NCI-H187 (cell line): ENCODE measurements at places on chromosomes 4 and X.

DNA sequence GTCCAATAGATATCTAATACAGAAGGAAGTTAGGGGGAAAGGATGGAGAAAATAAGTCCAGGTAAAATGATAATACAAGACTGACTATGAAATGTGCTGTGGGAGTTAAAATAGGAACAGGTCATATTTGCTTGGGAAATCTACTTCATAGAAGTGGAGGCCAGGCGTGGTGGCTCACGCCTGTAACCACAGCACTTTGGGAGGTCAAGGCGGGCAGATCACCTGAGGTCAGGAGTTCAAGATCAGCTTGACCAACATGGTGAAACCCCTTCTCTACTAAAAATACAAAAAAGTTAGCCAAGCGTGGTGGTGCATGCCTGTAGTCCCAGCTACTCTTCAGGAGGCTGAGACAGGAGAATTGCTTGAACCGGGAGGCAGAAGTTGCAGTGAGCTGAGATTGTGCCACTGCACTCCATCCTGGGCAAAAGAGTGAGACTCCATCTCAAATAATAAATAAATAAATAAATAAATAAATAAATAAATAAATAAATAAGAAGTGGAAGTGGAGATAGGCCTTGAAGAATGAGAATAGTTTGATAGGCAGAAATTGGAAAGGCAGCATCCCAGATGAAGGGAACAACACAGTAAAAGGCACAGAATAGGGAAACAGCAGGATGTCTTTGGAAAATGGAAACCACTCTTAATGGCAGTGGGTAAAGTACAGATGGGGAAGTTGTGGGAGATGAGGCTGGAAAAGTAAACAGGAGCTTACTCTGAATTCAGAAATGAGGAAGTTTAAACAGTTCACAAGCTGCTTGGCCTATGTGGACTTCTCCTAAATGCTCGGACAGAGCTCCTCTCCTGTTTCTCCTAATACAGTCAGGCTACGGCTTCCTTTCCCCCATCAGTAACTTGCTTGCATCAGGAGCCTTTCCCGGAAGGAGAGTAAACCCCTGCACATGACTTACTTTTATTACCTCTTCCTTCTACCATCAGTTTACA is 15.1 kb upstream of the GK start:
- no peak for DNase-seq

DNA sequence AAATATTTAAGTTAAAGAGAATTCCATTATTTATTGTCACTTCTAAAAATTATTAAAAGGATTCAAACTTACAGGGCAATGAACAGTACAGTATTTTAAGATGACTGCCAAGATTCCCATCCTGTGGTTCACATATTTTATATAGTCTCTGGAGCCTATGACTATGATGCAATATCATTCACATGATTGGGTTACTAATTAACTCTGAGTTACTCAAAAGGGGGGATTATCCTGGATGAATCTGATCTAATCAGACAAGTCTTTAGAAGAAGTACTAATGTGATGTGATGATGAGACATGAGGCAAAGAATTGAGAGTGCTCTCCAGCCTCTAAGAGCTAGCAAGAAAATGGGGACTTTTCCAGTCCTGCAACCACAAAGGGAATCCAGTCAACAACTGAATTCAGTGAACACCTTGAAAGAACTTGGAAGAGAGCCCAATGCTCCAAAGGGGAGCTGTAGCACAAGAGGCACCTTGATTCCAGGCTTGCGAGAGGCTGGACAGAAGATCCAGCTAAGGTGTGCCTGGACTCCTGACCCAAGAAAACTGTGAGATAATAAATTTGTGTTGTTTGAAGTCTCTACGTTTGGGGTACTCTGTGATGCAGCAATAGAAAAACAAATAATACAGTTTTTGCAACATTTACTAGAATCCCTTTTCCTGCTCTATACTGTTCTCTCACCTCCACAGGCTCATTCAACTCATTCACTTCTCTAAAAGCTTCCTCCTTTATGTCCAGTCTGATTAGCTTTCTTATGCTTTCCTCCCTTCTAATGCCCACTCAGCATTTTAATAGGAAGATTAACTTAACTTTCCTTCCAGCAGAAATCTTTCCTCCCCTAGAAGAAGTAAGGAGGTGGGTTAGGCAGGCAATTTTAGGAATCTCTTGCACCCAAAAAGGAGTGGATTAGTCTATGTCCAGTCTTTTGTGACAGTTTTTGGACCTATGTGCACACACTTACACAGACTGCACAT is 133.8 kb upstream of the LCORL start:
- DNase-seq = no peak

- DNase-seq = no peak
Observed at GRCh38 chr4:25567253-25567652, 88.4 kb upstream of the SLC34A2 start.

DNA sequence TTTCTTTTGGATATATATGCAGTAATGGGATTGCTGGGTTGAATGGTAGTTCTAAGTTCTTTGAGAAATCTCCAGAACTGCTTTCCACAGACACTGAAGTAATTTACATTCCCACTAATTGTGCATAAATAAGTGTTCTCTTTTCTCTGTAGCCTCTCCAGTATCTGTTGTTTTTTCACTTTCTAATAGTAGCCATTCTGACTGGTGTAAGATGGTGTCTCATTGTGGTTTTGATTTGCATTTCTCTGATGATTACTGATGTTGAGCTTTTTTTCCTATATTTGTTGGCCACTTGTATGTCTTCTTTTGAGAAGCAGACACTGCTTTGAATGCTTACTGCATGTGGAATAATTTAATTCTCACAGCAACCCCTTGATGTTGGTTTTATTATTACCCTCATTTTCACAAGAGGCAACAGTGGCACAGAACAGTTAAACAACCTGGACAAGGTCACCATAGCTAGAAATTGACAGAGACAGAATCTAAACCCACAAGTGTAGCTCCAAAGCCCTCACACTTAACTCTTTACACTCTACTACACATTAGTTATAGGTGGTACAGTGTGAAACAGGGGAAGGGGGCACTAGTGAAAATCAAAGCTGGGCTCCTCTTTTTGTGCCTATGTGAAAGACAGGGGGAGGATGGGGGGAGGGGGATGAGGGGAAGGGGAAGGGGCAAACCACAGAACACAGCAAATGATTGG is 96.1 kb downstream of the REELD1 start:
- no peak for DNase-seq

GRCh38 chrX:148203531-148203930 is 222.4 kb downstream of the FMR1NB start:
- no peak for DNase-seq

GRCh38 chrX:51459125-51459524 is 37.3 kb downstream of the NUDT11 start:
- no peak for DNase-seq

DNA sequence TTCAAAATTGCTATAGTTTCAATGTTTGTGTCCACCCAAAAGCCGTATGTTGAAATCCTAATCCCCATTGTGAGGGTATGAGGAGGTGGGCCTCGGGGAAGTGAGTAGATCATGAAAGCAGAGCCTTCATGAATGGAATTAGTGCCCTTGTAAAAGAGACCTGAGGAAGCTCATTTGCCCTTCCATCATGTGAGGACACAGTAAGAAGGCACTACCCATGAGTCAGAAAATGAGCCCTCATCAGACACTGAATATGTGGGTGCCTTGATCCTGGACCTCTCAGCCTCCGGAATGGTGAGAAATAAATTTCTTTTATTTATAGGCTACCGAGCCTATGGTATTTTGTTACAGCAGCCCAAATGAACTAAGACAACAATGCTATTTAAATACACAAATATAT is 57.7 kb upstream of the EFHC2 start:
- no peak for DNase-seq

- DNase-seq = no peak
Observed at GRCh38 chr4:151319490-151319889, 5.9 kb downstream of the SH3D19 start.

DNA sequence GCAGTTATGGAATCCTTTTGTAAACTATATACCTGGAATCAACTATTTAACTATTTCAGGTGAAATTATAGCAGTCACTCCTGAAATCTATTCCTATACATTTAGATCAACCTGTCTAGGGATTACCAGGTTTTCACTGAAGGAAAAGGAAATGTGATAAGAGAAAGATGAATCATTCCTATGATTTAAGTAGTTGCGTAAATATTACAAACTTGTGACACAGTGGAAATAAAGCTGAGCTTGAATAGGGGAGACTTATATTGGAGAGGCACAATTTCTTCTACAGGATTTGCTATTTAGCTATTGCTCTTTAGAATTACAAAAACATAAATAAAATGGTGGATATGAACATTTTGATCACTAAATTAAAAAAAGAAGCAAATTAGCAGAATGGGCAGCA is 284.1 kb upstream of the EPHA5 start:
- no peak for DNase-seq

DNA sequence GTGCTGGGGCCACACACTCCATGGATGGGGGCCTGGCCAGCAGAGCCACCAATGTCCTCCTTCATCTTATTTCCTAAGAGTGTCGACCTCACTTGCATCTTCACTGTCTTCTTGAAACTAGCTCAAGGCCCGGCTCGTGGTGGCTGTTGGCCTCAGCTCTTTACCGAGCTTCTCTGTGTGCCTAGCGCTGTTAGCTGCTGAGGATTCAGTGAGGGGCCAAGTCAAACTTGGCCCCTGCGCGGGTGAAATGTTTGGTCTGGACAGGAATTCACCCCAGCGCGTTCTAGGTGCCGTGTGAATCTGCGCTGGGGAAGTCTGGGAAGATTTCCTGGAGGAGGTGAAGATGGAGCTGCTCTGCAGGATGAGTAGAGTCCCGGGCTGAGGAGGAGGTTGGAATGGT is 8.5 kb downstream of the SORCS2 start:
- DNase-seq = no peak

DNA sequence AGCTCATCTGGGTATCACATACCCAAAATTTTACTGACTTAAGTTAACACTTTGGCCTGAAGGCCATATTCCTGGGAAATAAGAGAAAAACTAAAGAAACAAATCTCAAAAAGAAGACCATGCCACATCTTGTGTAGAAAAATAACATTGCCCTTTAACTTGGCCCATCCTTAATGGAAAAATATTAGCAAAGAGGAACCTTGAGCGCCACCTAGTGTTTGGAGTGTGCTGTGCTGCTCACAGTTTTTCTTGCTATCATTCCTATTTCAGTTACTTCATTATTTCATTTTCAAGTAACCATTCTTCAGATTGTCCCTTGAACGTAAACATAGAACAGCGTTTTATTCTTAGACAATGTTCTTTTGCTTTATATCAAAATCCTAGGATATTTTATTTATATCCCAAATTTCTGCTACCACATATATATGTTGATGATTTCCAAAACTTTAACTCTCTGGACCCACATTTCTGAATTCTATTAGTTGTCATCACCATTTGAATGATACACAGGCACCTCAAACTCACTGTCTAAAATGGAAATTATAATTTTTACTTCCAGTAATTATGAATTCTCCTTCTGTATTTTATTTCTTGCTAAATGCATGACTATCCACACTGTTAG is 999.0 kb upstream of the ADGRL3 start:
- DNase-seq = no peak

DNA sequence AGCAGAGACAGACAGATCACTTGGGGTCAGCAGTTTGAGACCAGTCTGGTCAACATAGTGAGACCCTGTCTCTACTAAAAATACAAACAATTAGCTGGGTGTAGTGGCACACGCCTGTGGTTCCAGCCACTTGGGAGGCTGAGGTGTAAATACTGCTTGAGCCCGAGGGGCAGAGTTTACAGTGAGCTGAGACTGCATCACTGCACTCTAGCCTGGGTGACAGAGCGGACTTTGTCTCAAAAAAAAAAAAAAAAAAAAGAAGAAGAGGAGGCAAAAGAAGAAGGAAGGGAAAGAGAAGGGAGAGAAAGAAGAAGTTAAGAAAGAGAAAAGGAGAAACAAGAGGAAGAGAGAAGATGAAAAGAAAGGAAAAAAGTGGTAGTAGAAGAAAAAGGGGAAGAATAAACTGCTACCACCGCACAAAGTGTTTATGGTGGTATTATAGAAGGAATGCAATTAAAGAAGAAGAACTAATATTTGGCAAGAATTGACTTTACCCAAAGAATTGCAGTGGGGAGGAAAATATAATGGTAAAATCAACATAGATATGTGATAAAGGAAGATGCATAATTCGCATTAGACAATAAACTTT is 19.6 kb upstream of the NSUN7 start:
- no peak for DNase-seq

DNA sequence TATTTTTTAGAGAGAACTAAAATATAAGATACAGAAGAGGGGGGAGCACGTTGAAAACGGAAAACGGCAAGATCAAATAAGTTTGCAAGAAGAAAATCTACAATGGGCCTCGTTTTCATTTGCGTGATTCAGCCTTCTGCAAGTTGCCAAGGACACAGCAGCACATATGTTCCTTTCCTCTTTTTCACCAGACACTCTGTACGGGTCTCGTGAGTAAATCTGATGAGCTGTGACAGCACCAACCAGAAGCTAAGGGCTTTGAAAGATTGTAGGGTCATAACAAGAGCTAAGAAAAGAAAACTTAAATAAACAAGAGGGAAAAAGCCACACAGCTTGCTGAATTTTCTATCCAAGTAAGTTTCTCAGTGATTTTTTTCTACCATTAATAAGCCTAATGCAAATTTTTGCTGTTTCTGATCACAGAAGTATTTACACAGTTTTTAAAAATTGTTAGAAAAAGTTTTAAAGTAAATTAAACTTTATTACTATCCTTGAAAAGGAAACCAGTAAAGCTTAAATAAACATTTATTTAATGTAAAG is 63.4 kb downstream of the SCML2 start:
- DNase-seq = no peak

- DNase-seq = no peak
Observed at GRCh38 chrX:12080265-12080664, 58.0 kb upstream of the FRMPD4 start.

DNA sequence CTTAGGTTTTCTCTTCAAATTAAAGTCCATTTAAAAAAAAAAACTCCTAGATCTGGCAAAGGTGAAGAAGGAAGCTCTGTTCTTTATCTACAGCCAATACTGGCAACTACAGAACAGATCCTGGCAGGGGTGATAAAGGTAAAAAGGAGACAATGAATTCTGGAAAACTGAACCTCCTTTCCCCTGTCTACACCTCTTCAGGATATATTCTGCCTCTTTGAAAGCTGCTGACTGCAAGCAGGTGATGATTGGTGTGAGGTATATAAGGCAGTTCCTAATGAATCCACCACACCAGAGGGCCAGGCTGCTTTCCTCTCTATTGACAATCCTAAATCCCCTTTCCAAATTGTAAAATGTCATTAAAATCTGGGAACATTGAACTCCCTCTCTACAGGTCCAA is 370.1 kb downstream of the PPP3CA start:
- no peak for DNase-seq

DNA sequence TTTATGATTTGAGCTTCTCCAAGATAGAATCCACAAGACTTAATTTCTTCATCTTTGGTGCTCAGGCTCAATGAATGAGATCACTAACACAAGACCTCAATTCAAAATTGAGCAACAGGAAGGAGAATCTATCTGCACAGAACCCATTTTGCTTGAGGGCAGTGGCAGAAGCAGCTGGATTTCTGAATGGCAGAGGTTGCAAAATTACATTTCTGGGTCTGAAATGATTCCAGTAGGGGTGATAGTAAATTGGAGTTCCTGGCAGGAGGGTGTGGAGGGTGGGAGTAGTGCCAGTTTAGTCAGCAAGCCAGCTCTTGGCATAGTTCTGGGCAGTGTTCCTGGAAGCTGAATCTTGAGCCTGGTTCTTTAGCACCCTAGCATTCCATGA is 281.1 kb downstream of the SLC7A11 start:
- no peak for DNase-seq

GRCh38 chr4:48944756-48945241 is 38.2 kb upstream of the OCIAD2 start:
- no peak for DNase-seq

- no peak for DNase-seq
Observed at GRCh38 chr4:72449705-72450104, 119.3 kb downstream of the ADAMTS3 start.
